Type B pancreatic cell (in vitro differentiated cells): ENCODE measurements at places on chromosomes 3 and 15. TPM values are rescaled to one million over a fixed set of nuclear protein-coding genes. Genes with fewer than 3 reads are reported as not detected.

DNA sequence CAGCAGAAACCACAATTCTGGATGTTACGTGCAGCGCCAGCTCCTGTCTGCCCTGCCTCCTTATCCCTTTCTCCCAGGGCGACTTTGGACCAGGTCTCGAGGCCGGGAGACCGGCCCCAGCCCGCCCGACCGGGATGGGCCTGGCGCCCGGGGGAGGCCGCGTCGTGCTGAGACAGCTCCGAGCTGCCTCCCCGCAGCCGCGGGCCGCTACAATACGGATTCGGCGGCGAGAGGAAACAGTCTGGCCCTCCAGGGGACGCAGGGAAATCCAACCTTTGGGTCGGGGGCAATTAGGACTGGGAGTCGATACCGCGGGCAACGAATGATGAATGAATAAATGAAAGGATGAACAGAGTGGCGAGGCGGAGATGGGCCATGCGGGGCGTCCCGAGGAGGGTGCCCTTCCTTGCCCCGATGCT lies 537 bp downstream of the GRAMD2A start:
- DNase-seq, result no peak

The GRK7 gene
- 0.10 TPM in 1 of 2 replicates, not detected in the other for total RNA-seq

DNA sequence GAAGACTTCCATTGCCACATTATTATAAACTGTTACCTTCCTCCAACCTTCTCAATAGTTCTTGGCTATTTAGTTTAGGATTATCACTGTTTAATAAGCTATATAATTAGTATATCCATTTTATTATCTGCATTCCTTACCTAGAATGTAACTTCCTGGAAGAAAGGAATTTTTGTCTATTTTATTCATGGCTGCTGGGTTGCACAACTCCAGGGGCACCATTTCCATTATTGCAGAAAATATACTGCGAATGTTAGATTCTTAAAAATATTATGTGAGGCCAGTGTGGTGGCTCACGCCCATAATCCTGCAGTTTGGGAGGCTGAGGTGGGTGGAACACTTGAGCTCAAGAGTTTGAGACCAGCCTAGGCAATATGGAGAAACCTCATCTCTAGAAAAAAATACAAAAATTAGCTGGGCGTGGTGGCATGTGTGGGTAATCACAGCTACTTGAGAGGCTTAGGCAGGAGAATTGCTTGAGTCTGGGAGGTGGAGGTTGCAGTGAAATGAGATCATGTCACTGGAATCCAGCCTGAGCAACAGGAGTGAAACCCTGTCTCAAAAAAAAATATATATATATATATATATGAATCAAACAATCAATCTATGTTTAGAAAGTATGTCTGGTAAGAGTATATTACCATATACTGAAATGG lies 19.9 kb downstream of the CLDN1 start:
- no peak for DNase-seq

The LMAN1L gene
- total RNA-seq, result not detected in 2 replicates

- DNase-seq, result no peak
These were observed 4.4 kb upstream of the XIRP1 start for GRCh38 chr3:39196671-39197356.
